A549 (cell line): ENCODE measurements at places on chromosomes 4 and X. TPM values are rescaled to one million over a fixed set of nuclear protein-coding genes. Genes with fewer than 3 reads are reported as not detected.

The TREX2 gene
- polyA plus RNA-seq, result 0.94 to 1.2 TPM (median 0.99 TPM) in 3 replicates

The PPP1R2C gene
- polyA plus RNA-seq, result not detected in 3 replicates

The NOCT gene
- polyA plus RNA-seq, result 5.3 to 7.5 TPM (median 6.0 TPM) in 3 replicates

The INTU gene
- 1.2 to 1.8 TPM (median 1.5 TPM) in 3 replicates for polyA plus RNA-seq

The NSG1 gene
- polyA plus RNA-seq, result 0.25 to 0.49 TPM (median 0.26 TPM) in 3 replicates

The STAG2 gene
- 45.5 to 49.5 TPM (median 46.2 TPM) in 3 replicates for polyA plus RNA-seq

The SULT1B1 gene
- 0.01 TPM in 2 of 3 replicates, not detected in the other for polyA plus RNA-seq

The NFXL1 gene
- 7.1 to 8.4 TPM (median 7.1 TPM) in 3 replicates for polyA plus RNA-seq

The DTHD1 gene
- not detected in 3 replicates for polyA plus RNA-seq

The PDGFRA gene
- 0.24 to 0.58 TPM (median 0.40 TPM) in 3 replicates for polyA plus RNA-seq

The PCYT1B gene
- polyA plus RNA-seq, result 0.05 TPM in 1 of 3 replicates, not detected in the others

The ABCG2 gene
- polyA plus RNA-seq, result 27.9 to 29.0 TPM (median 28.1 TPM) in 3 replicates

The EMD gene
- polyA plus RNA-seq, result 126 to 131 TPM (median 130 TPM) in 3 replicates

The CXCL6 gene
- polyA plus RNA-seq, result 0.11 to 0.16 TPM in 2 of 3 replicates, not detected in the other

The TNIP2 gene
- 24.0 to 28.1 TPM (median 27.9 TPM) in 3 replicates for polyA plus RNA-seq

The PAGE2 gene
- polyA plus RNA-seq, result not detected in 3 replicates

The DCAF16 gene
- polyA plus RNA-seq, result 6.3 to 7.9 TPM (median 6.8 TPM) in 3 replicates

The ENOX2 gene
- polyA plus RNA-seq, result 9.6 to 10.3 TPM (median 10.2 TPM) in 3 replicates

The DSPP gene
- not detected in 3 replicates for polyA plus RNA-seq

The GAGE1 gene
- not detected in 3 replicates for polyA plus RNA-seq
